ENCODE measurements at places on chromosomes 3 and 15.

- DNase-seq = no peak
These were observed 810.2 kb upstream of the ALCAM start for GRCh38 chr3:104556372-104557078.

- no peak for DNase-seq
These were observed 64.1 kb upstream of the TMEM108 start for GRCh38 chr3:132974097-132974496.

- DNase-seq = no peak
These were observed 26.0 kb downstream of the PPCDC start for GRCh38 chr15:75049392-75049791.

- DNase-seq = no peak
These were observed 36.7 kb downstream of the SHQ1 start for GRCh38 chr3:72811571-72811970.

DNA sequence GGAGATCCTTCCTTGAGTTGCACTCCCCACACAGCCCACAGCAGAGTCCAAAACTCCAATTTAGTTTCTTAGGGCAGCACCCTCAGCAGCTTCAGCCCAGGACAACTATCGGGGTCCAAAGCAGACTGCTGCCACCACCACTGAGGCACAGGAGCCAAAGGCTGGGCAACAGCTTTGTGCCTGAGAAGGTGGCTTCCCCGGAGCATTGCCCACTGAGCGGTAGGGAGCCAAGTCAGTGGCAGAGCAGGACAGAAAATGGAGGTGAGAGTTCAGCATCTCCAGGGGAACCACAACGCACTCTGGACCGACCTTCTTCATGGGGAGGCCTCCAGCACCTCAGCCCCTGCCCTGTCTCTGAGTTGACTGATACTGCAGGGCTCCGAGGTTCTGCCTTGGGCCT lies 43.4 kb downstream of the CDAN1 start:
- DNase-seq = no peak

GRCh38 chr3:183692436-183692835 lies 5.2 kb upstream of the YEATS2 start:
- DNase-seq = no peak

- DNase-seq = no peak
These were observed 85.2 kb downstream of the FAM174B start for GRCh38 chr15:92570391-92570790.
